ENCODE measurements at places on chromosomes 2 and 18.

DNA sequence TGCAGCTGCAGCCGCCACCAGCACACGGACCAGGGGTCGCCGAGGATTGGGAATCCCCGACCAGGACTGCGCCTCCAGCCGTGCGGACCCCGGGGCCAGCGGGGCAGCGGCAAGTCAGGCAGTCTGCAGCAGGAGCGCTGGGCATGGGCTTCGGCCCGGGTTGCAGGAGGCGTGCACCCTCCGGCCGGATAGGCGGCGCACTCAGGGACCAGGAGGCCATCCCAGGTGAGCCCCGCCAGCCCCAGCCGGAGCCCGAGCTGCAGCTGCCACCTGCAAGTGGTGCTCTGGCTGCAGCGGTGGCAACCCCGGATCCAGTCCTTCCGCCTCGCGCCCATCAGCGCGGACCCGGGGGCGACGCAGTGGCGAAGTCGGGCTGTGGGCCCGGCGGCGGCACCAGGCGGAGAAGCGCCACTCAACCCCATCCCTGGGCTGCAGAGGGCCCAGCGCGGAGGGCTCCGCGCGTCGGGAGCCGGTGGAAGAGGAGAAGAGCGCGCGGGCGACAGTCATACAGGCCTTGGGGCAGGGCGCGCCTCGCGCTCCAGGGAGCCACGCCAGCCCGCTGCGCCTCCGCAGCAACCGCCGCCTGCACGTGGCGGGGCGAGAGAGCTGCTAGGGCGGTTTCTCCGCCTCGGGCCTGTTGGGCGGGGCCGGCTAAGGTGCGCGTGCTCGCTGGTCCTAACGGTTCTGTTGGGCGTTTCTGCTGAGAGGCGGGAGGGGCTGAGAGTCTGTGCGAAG lies 73.8 kb downstream of the RPIA start:
- peak; percentile 53 for DNase-seq

- DNase-seq: no peak
Observed at GRCh38 chr18:5601188-5601624, 57.4 kb upstream of the EPB41L3 start.

DNA sequence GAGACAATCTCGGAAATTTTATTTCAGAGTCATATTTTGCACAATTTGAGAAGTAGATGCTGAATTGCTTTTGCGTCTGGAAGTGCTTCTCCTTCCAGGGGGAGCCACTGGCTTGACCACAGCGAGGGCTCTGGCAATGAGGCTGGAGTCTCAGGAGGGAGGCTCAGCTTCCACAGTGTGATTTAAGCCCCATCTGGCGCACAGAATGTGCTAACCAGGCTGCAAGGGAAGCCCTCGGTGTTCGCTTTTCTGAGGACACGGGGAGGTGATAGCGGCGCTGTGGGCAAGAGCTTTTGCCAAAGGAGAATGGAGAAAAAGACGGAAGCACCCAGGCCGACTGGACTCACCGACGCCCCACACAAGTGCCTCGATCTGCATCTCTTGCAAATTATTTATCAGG lies 52.4 kb downstream of the ADI1 start:
- no peak for DNase-seq

- no peak for DNase-seq
Observed at GRCh38 chr2:961786-962185, 11.1 kb downstream of the SNTG2 start.

DNA sequence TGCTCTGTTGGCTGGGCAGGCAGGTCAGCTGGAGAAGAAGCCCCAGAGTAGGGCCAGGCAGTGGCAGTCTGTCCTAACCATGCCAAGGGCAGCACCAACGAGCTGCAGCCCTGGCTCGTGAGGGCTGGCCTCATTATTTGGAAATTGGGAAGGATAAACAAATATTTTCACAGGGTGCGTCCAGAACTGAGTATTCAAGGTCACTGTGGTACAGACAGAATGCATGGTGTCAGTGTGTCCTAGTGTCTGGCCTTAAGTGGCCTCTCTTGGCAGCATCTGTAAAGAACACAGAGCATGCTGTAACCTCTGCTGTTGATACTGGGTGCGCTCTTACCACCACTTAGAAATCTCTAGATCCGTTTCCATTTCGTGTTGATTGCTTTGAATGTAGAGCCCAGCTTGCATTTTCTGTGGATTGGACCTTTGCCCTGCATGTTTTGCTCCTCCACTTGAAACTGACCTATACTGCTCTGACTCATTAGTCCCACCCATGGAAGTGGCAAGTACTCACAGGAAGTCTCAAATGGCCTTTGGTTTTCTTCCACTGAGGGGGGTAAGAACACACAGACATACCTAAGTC lies 88.2 kb downstream of the GREB1L start:
- DNase-seq: peak; percentile 61

GRCh38 chr2:69652206-69652605 lies 8.7 kb upstream of the AAK1 start:
- DNase-seq: peak; percentile 65

DNA sequence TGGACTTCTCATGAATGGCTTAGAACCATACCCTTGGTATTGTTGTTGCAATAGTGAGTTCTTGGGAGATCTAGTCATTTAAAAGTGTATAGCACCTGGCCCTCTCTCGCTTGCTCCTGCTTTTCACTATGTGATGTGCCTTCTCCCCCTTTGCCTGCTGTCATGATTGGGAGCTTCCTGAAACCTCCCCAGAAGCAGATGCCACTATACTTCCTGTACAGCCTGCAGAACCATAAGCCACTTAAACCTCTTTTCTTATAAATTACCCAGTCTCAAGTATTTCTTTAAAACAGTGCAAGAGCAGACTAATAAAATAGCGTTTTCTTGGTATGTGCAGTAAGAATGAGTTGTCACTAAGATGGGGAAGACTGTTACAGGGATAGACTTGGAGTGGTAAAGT lies 31.6 kb downstream of the BAZ2B start:
- DNase-seq: no peak

DNA sequence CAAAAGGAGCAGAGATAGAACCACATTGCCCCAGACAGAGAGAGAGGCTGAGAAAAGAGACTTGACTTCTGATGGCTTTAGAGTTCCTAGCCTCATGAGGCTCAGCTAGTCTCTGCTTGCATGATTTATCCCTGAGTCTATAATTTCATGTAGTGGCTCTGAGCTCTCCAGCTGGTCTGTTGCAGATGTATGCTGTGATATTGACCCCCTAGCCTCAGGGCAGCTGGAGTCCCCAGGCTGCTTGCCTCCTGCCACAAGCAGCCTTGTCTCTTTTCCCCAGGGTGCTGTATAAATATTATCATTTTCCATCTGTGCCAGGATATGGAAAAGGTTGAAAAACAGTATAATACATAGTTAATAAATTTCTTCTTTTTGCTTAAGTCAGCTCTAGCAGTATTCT lies 467.6 kb upstream of the CWC22 start:
- no peak for DNase-seq

DNA sequence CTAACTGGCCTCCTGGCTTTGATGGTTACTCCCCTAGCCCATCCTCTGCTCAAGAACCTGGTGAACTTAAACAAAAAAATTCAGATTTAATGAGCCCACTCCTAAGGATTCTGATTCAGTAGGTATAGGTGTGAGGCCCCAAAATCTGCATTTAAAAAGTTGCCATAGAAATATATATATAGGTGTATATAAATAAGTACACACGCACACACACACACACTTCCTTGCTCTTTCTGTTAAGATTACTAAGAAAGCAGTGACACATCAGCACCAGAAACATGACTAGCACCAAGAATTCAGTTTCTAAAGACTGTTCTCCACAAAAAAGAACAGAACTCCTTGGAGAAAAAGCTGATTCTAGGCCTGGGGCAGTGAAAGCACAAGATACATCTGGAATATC lies 17.8 kb downstream of the EML6 start:
- no peak for DNase-seq

DNA sequence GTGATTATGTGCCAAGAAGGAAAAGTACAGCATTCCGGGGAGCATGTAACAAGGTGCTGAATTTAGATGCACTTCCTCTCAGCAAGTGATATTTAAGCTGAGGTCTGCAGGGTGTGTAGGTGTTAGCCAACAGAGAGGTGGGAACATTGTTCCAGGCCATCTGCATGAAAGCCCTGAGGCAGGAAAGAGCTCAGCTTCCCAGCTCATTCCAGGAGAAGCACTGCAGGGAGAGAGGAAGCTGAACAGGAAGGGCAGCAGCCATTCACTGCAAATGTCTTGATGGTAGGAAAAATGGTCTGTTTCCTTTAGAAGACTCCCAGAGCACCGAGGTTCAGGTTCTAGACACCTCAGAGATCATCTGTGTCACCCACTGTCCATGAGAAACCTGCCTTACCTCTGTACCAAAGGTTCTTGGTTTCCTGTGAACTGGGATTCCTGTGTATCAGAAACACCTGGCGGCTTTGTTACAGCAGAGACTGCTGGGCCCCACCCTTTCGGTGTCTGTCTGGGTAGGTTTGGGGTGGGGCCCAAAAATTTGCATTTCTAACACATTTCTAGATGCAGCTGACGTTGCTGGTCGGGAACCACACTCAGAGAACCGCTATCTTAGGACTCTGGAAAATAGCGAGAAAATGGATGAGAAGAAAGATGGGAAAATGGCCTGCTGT lies 84.0 kb downstream of the RTN4 start:
- no peak for DNase-seq

DNA sequence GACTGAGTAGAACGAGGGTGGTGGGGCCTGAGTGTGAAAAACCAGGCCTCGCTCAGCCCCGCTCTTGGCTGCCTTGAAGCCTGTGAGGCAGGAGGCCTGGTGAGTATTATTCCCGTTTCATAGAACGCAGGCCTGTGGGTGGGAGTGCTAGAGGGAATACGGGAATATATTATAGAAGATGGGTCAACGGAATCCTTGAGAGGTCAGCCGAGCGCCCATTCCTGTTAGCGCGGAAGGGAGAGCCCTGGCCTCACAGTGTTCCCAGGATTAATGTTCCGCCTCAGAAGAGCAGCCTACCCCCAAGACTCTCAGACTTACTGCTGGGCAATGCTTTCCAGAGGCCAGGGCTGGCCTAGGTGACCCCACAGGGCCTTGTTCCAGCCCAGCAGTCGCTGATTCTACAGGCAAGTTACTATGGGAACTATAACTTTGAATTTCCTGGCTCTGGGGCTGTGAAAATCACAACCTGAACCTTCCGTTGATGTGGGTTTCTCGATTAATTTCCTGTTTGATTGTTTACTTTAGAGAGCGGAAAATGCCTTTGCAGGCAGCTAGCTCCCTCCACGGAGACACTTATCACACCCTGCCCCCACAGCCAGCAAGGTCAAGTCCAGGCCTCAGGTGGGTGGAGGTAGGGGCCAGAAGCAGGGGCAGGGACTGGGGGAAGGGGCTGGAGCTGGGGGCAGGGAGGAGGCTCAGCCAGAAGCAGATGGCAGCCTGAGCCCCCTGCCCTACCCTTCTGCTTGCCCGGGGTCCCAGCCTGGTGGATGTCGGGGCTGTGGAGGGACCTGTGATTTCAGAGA lies 108.3 kb downstream of the SMAD7 start:
- no peak for DNase-seq

DNA sequence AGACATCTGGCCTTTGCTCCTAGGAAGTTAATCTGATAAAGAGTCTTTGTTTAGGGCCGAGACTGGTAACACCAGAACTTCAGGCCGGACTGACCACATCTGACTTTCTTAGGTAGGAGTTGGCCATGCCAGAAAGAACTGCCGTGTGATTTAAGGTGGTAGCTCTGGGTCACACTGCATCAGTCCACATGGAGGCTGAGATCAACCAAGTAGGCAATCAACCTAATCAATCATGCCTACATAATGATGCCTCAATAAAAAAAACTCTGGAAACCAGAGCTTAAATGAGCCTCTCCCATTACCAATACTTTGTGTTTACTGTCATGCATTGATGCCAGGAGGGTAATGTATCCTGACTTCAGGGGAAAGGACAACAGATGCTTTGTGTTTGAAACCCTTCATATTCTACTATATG lies 44.1 kb upstream of the ORC2 start:
- DNase-seq: no peak

DNA sequence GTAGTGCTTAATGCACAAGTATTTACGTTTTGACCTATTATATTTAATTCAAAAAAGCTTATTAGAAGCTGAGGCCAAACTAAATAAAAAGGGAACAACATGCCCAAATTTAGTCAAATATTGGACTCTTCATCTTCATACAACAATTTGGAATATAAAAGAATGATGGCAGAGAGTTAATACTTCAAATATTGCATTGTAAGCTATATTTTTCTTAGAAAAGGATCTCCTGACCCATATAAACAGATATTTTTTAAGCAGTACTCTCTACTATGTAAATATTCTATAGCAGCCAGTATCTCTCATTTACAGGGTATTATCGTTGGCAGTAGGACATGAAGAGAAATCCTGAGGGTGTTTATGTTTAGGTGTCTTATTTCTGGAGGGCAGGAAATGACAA lies 531.2 kb downstream of the NYAP2 start:
- no peak for DNase-seq
